ENCODE measurements at places on chromosomes 6 and 20. TPM values are rescaled to one million over a fixed set of nuclear protein-coding genes. Genes with fewer than 3 reads are reported as not detected.

FAM162B gene
- total RNA-seq, result 0.35 TPM

GRCh38 chr6:27238010-27238983 lies 9.2 kb upstream of the PRSS16 start:
- DNase-seq, result no peak

GRCh38 chr6:115717472-115717871 lies 343.2 kb downstream of the FRK start:
- no peak for DNase-seq

GRCh38 chr6:25315194-25316177 lies 36.3 kb downstream of the CARMIL1 start:
- no peak for DNase-seq

- no peak for DNase-seq
Observed at GRCh38 chr6:53446151-53446550, 97.4 kb upstream of the ELOVL5 start.

All from pulmonary artery endothelial cell (primary cell).